Fibroblast of skin of left biceps (primary cell): ENCODE measurements at places on chromosomes 2 and 18.

DNA sequence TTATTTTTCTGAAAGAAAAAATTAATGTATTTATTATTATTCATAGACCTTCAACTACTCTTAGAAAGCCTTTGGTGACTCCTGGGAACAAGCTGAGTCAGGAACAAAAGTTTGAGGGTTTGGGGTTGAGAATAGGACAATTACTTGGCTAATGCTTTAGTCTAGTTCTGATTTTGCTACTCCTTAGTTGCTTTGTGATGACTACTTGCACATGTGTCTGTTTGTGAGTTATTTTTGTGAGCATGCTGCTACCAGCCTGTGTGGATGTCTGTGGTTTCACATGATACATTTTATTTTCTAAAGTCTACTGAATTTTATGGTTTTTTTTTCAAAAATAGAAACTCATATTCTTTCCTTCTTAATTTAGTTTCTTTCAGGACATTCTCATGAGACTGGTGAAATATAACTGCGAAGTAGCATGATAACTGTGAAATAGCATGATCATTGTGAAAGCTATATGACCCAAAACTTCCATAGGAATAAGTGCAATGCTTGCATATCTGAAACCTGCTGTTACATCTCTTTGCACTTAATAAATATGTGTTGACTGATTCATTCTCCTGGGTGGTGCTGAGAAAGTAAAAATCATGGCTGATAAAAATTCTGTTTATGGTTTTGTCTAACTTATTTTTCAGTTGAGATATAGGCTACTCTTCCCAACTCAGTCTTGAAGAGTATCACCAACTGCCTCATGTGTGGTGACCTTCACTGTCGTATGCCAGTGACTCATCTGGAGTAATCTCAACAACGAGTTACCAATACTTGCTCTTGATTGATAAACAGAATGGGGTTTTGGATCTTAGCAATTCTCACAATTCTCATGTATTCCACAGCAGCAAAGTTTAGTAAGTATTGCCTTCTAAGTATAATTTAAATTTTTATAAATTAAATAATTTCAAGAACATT is 17.9 kb upstream of the IL18R1 start:
- no peak for DNase-seq

GRCh38 chr2:28390746-28391563 is 1.7 kb upstream of the FOSL2 start:
- DNase-seq = peak; percentile 85

- peak; percentile 97 for DNase-seq
Observed at GRCh38 chr18:59744271-59744721, 47.1 kb upstream of the CCBE1 start.

- DNase-seq = no peak
Observed at GRCh38 chr2:71715951-71716696, 262.8 kb downstream of the DYSF start.

GRCh38 chr18:46167971-46168370 is 63.8 kb downstream of the HAUS1 start:
- no peak for DNase-seq

DNA sequence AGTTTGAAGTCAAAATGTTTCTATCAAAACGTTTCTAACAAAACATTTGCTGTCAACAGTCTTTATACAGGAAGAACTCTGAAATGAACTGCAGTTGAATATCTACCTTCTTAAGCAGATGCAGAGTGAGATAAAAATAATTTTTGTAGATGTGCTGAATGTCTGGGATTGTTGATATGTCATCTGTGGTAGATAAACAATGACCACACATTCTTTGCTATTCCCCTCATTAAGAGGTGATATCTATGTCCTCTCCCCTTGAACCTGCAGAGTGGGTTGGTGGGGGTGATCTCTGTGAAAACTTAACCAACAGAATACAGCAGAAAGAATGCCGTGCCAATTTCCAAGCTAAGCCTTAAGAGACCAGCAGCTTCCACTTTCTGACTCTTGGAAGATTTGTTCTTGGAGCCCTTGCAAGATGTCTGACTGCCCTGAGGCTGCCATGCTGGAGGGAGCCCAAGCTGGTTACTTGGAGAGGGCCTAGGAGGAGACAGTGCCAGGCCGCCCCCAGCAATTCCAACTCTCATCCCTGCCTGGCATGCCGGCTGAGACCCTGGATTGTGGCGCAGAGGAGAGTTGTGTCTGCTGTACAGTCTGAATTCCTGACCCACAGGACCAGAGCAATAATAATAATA is 80.8 kb downstream of the COLEC12 start:
- no peak for DNase-seq

- DNase-seq = no peak
Observed at GRCh38 chr2:122300758-122301157, 545.3 kb downstream of the TSN start.

DNA sequence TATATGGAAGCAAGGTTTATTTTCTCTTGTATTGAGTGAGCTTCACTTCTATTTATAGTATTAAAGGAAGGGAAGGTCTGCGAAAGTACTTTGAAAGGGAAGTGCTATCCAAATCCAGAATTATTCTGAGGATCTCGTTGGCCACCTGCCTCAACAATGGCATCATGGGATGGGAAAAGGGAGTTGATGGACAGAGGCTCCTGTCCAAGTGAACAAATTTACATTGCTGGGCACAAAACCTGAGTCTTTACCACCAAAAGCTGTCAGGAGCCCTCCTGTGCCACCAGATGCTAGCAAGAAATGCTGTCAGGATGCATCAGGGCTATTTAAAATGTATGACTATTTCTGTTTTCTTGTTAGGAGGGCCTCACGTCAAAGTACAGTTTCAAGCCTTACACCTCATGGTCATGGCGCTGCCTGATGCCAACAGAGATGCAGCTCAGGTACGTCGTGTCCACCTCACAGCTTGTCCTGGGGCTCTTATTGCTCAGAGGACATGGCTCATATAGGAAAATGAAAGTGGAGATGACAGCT is 157.3 kb downstream of the ARHGAP28 start:
- no peak for DNase-seq
